ENCODE measurements at places on chromosomes 1 and 21.

GRCh38 chr1:245334827-245335490, 180.2 kb downstream of the KIF26B start:
- DNase-seq = no peak

- no peak for DNase-seq
These were observed 12.9 kb downstream of the DESI2 start for GRCh38 chr1:244665771-244666217.

DNA sequence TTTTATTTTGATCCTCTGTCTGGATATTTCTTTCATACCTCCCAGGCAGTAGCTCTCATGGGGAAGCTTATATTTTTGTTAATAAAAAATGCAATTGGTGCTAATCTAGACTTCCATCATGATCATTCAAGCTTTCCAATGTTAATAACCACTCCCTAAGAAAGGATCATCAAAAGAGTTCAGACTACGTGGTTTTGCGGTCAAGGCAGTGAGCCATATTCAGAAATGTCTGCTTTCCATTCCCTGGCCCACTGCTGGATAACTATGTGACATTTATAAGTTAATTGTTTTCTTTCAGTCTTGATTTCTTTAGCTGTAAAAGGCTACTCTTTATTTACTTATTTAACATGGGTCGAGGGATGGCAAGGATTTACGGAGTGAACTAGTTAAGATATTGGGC, 414.6 kb downstream of the LMO4 start:
- no peak for DNase-seq

DNA sequence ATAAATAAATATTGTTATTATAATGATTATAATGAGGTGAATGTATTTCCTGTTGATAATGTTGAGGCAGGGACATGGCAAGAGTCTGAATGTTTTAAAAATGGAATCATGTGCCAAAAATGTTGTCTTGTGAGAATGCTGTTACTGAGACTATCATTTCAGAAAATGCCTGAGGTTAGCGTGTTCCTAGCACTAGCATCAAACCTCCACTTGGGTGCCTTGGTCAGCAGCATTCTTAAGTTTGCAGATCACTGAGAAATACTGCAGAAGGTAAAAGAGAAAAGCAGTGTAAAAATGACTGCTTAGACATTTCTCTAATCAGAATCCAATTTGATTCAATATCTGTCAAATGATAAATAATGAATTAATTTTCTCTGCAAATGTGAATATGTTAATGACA, 50.8 kb downstream of the OLFM3 start:
- no peak for DNase-seq

GRCh38 chr1:209583408-209583807, at the start of gene CAMK1G:
CAMK1G (plus strand) TSS chr1:209583714; CDS start chr1:209594984, 11,270 bp downstream.
- DNase-seq = no peak

All from CD4-positive, alpha-beta T cell (primary cell).